GM23248 (cell line): ENCODE measurements at places on chromosomes 5 and 9. TPM values are rescaled to one million over a fixed set of nuclear protein-coding genes. Genes with fewer than 3 reads are reported as not detected.
A peak's percentile ranks its signal among the peaks of the same experiment; 100 is the strongest.

NMUR2 gene
- not detected in 2 replicates for total RNA-seq

GRCh38 chr5:97629276-97629675 is 446.2 kb upstream of the RIOK2 start:
- peaks cover 31% of the 10 kb centered on the region for H3K4me1 ChIP-seq
- H3K4me3 ChIP-seq: peak overlapping the region; percentile 54
- peak; percentile 97 for DNase-seq
- H3K27ac ChIP-seq: peak overlapping the region; percentile 67

DNA sequence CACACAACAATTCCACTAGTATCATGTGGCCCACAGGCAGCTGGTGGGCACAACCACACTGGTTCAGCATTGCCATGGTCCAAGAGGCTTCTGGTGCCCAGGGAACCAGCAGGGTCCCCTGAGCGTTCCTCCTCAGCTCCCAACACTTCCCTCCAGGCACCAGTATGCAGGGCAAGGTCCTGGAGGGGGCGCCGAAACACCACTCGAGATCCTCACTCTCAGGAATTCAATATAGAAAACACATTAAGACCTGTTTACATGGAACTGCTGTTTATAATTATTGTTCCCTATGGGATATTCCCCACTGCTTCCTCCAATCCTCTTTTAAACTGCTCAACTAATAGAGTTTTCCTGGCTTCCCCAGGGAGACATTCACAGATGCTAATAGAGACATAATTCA is 91.9 kb upstream of the GABRP start:
- H3K27ac ChIP-seq: no peak overlapping the region
- DNase-seq: no peak
- no peaks in the 10 kb centered on the region for H3K36me3 ChIP-seq

DNA sequence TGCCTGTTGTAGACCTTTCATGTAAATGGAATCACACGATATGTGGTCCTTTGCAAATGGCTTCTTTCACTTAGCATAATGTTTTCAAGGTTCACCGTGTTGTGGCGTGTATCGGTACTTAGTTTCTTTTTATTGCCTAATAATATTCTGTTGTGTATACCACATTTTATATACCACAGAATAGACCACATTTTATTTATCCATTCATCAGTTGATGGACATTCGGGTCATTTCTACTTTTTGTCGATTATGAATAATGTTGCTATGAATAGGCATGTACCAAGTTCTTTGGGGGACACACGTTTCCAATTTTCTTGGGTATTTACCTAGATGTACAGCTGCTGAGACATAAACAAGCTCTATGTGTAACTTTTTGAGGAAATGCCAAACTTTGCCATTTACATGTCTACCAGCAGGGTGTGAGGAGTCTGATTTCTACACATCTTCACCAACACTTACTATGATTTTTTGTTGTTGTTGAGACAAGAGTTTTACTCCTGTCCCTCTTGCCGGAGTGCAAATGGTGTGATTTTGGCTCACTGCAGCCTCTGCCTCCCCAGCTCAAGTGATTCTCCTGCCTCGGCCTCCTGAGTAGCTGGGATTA is 144.7 kb downstream of the RGS3 start:
- no peak overlapping the region for H3K27ac ChIP-seq
- no peak for DNase-seq
- H3K4me3 ChIP-seq: no peak overlapping the region
- H3K27me3 ChIP-seq: no peaks in the 10 kb centered on the region
- no peaks in the 10 kb centered on the region for H3K36me3 ChIP-seq
- no peaks in the 10 kb centered on the region for H3K4me1 ChIP-seq

DNA sequence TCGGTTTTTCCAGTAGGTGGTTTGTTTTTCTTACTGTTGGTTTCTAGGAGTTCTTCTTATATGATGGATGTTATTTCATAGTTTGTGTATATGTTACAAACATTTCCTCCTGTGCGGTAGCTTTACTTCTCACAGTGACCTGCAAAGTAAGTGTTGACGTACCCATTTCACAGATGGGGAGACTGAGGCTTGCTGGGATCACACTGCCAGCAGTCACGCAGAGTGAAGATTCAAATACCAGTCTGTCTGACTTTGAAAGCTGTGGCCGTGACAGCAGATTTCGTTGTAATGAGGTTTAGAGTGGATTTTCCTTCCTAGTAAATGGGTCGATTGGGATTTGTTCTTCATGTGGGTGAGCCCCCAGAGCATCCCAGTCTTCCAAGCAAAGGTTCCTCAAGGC is 13.0 kb downstream of the DBH start:
- no peaks in the 10 kb centered on the region for H3K36me3 ChIP-seq
- H3K27me3 ChIP-seq: peaks cover 35% of the 10 kb centered on the region
- H3K27ac ChIP-seq: no peak overlapping the region
- H3K4me3 ChIP-seq: no peak overlapping the region
- no peak for DNase-seq

ELP1 gene
- 24.1 and 27.8 TPM in 2 replicates for total RNA-seq

DNA sequence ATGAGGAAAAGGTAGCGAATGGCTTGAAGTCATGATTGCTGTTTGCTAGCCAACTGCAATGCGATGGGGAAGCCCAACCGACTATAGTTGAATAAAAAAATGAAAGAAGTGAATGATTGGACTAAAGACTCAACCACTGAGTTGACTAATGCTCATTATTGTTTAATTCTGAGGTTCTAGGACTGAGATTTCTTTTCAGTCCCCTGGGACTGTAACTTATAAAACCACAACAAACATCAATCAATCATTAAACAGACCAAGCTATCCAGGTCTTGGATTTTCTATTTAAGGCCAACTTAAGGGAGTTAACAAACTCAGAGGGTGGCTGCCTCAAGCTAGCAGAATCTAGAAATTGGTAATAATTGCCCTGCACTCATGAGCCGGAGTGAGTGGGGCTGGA is 154.2 kb downstream of the DOCK2 start:
- no peak overlapping the region for H3K4me3 ChIP-seq
- H3K27ac ChIP-seq: no peak overlapping the region
- DNase-seq: no peak
- H3K27me3 ChIP-seq: no peaks in the 10 kb centered on the region

PCDHA4 gene
- total RNA-seq: not detected in 2 replicates

GRCh38 chr5:138694146-138694545 is 59.1 kb upstream of the CTNNA1 start:
- no peaks in the 10 kb centered on the region for H3K27me3 ChIP-seq
- no peaks in the 10 kb centered on the region for H3K36me3 ChIP-seq
